ENCODE measurements at places on chromosomes 11 and 22.

- no peak for DNase-seq
These were observed 3.7 kb downstream of the TRMT112 start for GRCh38 chr11:64313491-64314145.

- peak; percentile 47 for DNase-seq
These were observed 69.7 kb upstream of the GRK3 start for GRCh38 chr22:25494774-25495173.

GRCh38 chr22:46036558-46037408 lies 59.8 kb upstream of the WNT7B start:
- no peak for DNase-seq

DNA sequence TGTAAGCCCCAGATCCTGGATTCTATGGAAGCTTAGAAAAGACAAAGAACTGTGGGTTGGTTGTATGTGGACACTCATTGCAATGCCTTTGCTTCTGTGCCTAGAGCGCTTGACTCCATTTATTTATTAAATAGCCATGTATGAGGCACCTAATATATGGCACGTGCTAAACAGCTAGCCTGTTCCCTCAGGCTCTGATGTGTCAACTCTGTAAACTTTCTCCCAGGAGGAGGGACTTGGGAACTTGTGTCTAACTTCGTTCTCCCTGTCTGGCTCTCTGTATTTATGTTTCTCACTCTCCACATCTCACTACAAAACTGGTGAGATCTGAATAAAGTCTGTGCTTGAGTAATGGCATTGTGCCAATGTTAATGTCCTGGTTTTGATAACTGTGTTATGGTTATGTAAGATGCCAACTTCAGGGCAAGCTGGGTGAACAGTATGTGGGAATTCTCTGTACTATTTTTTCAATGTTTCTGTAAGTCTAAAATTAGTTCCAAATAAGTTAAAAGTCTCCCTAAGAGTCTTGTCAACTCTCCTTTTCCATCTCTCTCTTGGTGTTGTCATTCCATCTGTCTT lies 34.1 kb upstream of the ZBTB16 start:
- DNase-seq = no peak

GRCh38 chr22:37079668-37080171 lies 28.2 kb downstream of the KCTD17 start:
- DNase-seq = peak; percentile 76

DNA sequence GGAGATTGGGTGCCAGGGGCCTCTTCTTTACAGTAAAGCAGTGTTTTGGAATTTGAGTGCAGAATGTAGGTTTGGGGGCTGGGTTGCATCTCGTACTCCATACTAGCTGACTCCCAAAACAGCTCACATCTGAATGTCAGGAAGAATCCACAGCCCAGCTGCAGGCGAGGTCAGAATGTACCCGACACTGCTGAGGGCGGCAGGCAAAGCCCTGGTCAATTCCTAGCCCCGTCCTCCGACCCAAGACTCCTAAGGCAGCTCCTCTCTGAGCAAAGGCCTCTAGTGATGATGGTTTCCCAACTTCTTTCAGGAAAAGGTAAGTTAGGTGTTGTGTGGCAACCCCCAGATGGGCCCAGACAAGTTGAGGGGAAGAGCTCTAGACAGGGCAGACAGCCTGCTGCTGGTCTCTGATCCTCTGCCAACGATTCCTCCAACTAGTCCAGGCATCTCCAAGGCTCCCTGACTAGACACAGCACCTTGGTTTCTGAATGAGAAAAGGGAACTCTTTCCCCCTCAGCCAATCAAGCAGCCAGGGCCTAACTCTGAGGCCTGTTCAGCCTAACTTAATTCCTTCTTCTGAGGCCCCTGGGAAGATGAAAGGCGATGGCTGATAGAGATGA lies 8.6 kb downstream of the LARGE2 start:
- no peak for DNase-seq

DNA sequence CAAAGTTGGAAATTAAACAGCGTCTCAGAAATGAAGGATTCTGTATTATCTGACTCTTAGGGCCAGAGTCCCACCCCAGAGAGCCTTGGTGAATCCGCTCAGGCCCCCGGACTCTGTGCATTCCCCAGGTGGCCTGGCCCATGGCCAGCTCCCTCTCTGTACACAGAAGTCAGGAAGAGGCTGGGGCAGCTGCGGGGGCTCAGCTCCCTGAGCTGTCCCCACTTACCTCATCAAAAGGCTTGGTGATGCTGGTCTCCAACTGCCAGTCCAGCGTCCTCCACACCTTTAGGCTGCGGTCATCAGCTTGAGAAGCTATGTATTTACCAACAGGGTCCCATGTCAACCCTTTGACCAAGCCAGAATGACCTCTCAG lies 35.0 kb downstream of the HIRA start:
- no peak for DNase-seq

GRCh38 chr11:13327421-13327820 lies 49.8 kb downstream of the BMAL1 start:
- no peak for DNase-seq

DNA sequence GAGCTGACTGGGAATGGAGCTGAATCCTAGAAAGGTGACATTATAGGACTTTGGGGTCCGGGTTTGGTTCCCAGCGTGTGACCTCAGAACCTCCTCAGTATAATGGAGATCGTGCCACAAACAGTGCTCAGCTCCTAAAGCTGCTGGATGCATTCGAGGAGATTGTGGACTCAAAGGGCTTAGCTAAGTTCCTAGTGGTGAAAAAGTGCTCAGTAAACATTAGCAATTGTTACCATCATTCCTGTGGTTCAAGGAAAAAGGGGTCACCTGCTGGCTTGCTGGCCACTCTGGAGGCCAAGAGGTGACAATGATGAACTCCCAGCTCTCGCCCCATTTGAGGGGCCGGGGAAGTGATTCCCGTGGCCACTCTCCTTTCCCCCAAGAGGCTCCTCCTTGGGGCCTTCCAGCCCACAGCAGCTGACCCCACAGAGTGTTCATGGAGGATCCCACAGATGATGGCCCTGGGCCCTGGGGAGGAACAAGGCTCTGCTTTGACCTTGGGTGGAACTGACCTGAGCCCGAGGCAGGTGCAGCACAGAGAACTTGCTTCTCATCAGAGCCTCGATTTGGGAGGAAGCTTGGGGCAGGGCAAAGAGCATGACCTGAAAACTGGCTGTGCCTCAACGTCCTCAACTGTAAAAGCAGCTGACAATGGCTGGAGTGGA lies 40.1 kb downstream of the TRIM29 start:
- DNase-seq = no peak

DNA sequence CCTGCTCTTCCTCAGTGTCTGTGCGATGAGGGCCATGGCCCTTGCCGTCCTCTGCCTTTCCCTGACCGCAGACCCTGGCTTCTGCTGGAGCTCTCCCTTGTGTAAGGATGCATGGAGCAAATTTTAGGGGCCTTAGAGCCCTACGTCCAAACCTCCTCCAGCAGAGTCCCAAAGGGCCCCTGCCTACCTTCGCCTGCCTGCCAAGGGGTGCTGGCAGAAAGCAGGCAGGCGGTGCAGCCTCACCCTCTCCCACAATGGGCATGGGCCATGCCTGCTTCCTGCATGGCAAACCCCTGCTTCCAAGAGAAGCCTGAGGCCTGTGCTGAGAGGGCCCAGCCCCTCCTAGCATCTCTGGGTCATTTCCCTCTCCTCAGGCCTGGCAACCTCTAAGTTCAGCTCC lies 71.3 kb upstream of the FGF3 start:
- no peak for DNase-seq

DNA sequence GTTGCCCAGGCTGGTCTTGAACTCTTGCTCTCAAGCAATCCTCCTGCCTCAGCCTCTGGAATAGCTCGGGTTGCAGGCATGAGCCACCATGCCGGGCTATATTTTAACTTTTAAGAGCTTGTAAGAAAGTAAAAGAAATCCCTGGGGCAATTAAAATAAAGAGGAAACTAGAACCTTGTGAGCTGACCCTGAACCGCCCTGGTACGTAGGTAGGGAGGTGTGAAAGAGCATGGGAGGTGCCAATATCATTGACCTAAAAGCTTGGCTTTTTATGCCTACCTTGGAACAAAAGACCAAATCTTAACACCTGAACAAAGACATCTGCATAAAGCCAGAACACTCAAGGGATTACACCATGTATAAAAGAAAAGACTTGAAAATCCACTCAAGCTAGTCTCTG lies 595.1 kb downstream of the SOX6 start:
- DNase-seq = no peak

- DNase-seq = no peak
These were observed 46.4 kb downstream of the PPP6R3 start for GRCh38 chr11:68506908-68507307.

- no peak for DNase-seq
These were observed 100.6 kb downstream of the PHF21B start for GRCh38 chr22:44909241-44909640.

DNA sequence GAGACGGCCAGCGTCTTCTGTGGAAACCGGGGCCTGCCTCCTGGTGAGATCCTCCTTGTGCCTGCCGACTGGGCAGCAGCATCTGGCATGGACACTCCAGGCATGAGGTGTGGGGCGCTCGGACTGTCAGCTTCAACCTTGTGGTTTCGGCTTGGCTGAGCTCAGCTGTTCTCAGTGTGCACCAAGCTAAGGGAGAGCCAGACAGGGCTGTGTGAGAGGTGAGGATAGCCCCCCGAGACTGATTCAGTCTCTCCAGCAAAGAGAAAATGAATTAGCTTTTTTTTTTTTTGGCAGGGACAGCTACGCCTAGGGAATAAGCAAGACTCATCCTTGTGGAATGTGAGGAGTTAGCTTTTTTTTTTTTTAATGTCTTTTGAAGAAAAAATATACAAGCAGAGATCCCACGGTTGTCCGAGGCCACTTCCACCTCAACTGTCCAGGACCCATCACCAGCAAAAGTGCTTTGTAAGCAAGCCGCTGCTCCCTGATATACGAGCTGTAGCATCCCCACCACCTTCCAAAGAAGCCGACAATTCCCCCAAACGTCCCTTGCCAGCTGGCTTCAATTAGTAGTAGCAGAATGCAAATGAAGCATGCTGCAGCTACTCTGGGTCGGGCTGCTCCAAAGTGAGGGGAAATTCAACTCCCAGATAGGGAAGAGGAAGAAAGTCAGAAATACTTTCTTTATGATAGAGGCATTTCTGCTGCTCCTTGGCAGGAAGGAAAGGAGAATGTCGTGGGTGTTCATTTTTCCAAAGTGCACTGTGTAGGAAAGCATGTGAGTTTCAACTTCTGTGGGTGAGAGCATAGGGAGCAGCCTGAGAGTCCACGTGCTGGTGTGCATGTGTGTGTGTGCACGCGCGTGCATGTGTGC lies 9.7 kb upstream of the THY1 start:
- no peak for DNase-seq

DNA sequence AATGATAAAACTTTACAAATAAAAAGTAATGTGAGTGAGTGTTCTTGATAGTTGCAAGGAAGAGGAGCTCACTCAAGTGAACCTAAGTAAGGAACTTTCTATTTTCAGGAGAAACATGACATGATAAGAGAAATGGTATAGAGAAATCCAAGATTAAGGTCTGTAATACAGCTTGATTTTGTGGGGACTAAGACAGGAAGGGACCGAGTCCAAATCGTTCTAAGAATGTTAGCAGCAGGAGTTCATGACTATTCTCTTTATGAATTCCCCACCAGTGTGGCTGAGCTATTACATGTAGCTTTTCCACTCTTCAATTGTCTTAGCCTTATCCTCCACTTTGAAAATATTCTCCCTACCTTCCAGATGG lies 698.6 kb upstream of the ARHGAP42 start:
- no peak for DNase-seq

- DNase-seq = no peak
These were observed 3.8 kb downstream of the OR10S1 start for GRCh38 chr11:123973816-123974215.

DNA sequence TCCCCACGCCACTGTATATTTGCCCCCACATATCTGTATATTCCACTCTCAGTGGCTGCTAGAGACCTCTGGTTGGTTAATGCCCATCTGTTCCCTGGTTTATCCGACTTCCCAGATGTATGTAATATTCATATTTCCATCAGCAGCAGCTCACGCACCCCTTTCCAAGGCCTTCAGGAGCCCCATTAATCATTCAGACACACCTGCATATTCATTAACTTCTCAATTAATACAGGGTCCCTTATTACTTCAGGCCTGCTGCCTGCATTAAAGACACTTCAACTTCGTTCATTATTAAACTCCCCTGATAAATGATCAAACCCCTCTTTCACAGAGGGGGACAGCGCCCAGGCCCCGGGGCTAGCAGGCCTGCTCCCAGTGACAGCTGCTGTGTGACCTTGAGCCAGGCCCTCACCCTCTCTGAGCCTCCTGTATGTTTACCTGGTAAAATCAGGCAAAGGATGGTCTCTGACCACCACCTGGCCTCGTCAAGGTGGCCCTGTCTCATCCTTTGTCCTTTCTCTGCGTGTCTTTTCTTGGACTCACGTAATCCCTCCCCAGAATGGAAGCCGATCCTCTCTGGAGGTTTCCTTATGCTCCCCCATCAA lies 34.5 kb downstream of the ELFN2 start:
- DNase-seq = no peak

DNA sequence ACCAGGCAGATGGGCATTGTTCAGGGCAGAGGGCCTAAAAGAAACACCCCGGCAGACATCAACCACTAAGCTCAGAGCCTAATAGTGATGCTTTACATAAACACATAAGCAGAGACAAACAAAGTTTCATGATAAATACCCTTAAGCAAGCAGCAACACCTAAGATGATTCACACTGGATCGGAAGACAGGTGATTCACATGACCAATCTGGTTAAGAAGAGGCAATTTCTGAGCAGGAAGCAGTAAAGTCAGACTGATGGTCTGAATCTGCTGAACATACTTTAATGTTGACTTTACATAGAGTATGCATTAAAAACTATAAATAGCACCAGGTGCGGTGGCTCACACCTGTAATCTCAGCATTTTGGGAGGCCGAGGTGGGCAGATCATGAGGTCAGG lies 56.1 kb downstream of the SYN3 start:
- DNase-seq = no peak

DNA sequence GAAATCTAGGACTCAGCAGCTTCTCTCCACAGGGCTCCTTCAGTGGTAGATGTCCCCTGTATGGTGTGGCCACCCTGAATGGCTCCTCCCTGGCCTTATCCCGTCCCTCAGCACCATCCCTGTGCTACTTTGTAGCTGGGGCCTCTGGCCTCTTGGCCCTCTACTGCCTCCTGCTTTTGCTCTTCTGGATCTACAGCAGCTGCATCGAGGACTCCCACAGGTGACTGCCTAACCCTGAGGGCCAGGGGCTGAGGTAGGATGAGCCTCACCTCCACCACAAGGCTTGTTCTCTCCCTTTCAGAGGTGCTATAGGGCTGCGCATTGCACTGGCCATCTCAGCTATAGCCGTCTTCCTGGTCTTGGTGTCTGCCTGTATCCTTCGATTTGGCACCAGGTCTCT lies 1.8 kb downstream of the TMEM179B start:
- no peak for DNase-seq

- DNase-seq = no peak
These were observed 96.9 kb upstream of the PITPNB start for GRCh38 chr22:28015676-28016601.

- peak; percentile 92 for DNase-seq
These were observed 658 bp upstream of the ARFGAP2 start for GRCh38 chr11:47177229-47177845.

Data from suppressor macrophage treated with lipopolysaccharide for 1 hour (primary cell).